Activated CD4-positive, alpha-beta T cell treated with anti-CD3 and anti-CD28 coated beads, Interleukin-2, amount 10 ng/mL, durations not matched to agents 7 days and 5 days (primary cell): ENCODE measurements at places on chromosomes 12 and 14. TPM values are rescaled to one million over a fixed set of nuclear protein-coding genes. Genes with fewer than 3 reads are reported as not detected.
A peak's percentile ranks its signal among the peaks of the same experiment; 100 is the strongest.

OAS2 gene
- total RNA-seq = 294 TPM

GRCh38 chr12:57009949-57010626 is 3.7 kb upstream of the ZBTB39 start:
- DNase-seq = no peak

DNA sequence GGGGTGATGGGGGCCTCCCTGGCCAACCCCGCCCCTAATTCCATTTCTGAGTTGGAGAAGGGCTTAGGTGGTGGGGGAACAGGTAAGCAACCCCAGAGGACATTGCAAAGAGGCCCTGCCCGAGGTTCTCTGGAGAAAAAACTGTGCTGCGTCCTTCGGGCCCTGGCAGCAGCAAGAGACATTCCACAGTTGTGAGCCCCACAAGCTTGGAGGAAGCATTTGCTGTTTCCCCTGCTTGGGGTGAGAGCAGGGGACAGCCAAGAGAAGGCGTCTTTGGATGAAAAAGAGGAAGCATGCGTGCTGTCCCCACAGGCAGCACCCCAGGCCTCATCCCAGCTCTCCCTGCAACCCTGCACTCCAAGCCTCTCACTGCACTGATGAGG is 1.3 kb downstream of the BDKRB2 start:
- no peak for DNase-seq

DNA sequence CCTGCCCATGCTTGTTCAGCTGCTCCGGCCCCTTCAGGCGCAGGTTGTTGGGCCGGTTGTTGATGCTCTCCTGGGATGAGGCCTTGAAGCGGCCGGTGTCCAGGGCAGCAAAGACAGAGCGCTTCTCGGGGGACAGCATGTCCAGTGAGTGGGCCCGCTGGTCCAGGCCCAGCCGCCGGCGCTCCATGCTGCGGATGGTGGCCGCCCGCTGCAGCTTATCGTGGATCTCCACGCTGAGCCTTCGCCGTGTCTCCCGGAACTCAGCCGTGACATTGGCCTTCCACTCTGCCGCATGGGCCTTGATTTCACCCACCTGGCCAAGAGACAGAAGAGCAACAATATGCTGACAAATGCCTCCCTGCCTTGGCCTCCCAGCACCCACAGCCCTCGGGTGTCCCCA is 137.2 kb downstream of the KCNK10 start:
- DNase-seq = no peak

GRCh38 chr12:58504143-58504938 is 416.0 kb downstream of the LRIG3 start:
- DNase-seq = no peak

DNA sequence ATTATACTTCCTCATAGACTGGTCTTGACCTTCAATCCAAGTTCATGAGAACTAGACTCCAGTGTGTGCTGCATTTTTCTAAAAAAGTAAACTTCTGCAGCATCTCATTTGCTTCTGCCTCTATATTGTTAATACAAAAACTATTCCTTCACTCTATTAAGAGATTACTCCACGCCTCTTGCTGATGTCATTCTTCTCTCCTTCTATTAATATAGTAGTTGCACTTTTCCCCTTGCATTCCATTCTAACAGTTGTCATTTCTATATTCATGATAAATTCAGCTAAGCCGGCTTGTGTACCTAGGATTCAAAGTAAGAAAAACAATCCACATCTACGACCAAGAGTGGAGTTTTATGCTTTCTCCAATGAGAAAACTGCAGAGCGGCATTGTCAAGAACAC is 480.4 kb upstream of the NOVA1 start:
- no peak for DNase-seq

GRCh38 chr12:69880571-69880970 is 55.5 kb downstream of the MYRFL start:
- no peak for DNase-seq

GRCh38 chr14:102215576-102216250 is 76.0 kb downstream of the WDR20 start:
- DNase-seq = no peak

DNA sequence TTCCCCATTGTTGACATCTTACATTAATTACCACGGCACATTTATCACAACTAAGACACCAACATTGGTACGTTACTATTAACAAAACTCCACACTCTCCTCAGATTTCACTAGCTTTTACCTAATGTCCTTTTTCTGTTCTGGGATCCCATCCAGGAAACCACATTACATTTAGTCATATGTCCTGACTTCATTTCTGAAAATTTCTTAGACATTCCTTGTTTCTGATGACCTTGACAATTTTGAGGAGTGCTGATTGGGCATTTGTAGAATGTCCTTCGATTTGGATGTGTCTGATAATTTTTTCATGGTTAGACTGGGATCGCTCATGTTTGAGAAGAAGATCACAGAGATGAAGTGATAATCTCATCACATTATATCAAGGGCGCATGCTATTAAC is 34.6 kb upstream of the ACSM4 start:
- no peak for DNase-seq

DNA sequence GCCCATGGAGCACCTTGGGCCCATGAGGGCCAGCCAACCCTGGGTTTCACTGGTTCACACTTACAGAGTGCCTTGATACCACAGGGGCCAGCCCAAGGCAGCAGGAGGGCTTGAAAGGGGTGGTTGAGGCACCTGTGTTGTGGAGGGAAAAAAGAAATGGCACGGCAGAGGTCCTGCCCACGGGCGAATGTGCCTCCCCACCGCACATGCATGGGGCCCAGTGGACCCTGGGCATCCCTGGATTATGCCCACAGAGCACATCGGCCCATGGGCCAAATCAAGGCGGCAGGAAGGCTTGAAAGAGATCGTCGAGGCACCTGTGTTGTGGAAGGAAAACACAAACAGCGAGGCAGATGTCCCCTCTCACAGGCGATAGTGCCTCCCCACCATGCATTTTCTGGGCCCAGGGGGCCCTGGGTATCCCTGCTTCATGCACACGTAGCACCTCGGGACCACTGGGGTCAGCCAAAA is 378.1 kb downstream of the ALG10 start:
- DNase-seq = no peak

GRCh38 chr14:33068040-33068439 is 129.4 kb downstream of the NPAS3 start:
- DNase-seq = no peak

- no peak for DNase-seq
These were observed 222.2 kb upstream of the RGS6 start for GRCh38 chr14:71709987-71710386.

DNA sequence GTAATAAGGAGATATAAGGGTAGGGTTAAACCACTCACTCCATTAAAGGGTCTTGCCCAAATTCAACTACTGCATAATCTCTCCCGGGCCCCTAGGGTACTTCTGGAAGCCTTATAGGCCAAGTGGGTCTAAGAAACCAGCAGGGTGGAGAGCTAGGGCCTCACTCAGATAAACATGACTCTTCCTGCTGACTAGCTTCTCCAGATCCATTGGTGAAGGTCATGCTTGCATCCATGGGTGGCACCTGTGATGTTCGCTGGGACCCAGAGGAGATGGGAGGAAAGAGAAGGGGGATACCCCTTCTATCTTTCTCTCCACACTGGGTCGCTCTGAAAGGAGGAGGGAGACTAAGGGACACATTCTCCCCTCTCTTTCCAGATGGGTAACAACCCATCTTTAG is 36.1 kb upstream of the HIGD1C start:
- DNase-seq = no peak

- DNase-seq = no peak
These were observed 155.9 kb downstream of the KCNH5 start for GRCh38 chr14:62889364-62889763.

DNA sequence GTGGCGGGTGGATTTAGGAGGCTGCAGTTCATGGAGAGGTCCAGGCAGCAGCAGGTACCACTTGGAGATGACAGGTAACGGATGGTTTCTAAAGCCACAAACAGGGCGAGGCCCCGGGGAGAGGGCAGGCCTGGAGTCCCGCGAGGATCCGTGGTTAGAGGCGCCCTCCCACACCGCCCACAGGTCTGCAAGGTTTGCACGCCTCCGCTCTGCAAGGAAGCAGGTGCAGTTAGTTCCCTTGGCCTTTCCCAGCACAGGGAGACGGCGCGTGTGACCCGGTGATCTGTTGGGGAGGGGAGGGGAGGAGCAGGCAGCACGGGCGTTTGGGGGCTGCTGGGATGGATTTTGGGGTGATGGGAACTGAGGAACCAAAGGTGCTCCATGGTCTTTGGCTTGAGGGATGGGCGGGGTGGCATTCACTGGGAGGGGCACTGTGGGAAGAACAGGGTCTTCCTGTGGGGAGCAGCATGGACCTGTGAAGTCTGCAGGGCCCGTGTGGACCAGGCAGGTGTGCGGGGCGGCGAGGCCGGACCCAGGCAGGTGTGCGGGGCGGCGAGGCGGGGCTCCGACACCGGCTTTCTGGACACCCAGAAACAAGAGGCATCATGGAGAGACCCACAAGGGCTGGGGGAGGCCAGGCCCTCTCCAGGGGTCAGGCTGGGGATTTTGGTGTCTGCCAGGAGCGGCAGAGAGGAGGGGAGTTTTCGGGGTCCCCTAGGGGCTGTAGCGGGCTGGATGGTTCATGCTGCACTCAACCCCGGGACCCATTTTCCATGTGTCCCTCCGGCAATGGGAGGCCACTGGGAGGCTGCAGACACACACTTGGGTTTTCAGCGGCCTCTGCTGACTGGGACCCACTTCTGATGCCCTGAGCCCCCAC is 29.1 kb downstream of the NOC4L start:
- peak; percentile 50 for DNase-seq

GRCh38 chr12:97490141-97490540 is 27.5 kb downstream of the RMST start:
- no peak for DNase-seq

- no peak for DNase-seq
These were observed 72.2 kb downstream of the DDX51 start for GRCh38 chr12:132071830-132072384.
